ENCODE measurements at places on chromosomes 2 and 18.

DNA sequence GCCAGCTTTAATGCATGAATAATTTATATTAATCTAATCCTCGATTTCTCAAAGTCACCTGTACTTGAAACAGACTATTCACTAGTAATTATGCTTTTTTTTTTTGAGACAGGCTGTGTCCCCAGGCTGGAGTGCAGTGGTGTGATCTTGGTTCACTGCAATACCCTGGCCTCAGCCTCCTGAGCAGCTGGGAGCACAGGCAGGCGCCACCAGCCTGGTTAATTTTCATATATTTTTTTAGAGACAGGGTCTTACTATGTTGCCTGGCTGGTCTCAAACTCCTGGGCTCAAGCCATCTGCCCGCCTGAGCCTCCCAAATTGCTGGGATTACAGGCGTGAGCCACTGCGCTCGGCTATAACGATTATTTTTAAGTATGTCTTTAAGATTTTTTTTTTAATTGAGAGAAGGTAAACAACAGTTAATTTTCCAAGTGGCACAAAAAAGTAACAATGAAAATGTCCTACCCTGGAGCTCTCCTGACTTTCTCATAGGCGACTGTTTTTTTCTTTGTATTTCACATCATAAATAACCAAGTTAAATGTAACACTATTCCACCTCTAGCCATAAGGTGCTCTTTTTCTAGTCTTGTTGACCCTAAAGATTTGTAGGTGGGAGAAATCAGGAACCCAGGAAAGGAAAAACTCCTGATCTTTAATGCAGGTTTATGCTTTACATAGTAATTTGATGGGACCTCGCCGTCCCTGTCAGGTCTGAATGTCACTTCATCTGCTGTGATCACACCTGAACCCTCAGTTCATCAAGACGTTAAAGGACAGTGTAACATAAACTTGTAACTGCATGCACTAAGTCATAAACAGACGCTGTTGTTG is 1.3 kb upstream of the ANKRD12 start:
- DNase-seq, result peak; percentile 19

GRCh38 chr2:29848566-29849310 is 72.6 kb downstream of the ALK start:
- DNase-seq, result no peak

- DNase-seq, result peak; percentile 43
Measured at GRCh38 chr2:41836948-41837347, 210.9 kb upstream of the PKDCC start.

DNA sequence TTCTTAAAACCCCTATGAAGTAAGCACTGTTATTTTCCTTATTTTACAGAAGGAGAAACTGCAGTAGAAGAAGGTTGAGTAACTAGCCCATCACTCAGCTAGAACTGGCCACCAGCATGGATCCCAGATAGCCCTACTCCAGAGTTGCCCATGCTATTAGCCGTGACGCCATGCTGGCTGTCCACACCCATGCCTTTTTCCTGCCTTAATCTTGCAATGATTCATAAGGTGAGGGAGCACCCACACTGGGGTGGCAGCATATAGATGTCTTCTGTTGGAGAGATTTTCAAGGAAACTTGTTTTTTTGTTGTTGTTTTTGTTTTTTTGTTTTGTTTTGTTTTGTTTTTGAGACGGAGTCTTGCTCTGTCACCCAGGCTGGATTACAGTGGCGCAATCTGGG is 204.1 kb upstream of the HAAO start:
- no peak for DNase-seq

DNA sequence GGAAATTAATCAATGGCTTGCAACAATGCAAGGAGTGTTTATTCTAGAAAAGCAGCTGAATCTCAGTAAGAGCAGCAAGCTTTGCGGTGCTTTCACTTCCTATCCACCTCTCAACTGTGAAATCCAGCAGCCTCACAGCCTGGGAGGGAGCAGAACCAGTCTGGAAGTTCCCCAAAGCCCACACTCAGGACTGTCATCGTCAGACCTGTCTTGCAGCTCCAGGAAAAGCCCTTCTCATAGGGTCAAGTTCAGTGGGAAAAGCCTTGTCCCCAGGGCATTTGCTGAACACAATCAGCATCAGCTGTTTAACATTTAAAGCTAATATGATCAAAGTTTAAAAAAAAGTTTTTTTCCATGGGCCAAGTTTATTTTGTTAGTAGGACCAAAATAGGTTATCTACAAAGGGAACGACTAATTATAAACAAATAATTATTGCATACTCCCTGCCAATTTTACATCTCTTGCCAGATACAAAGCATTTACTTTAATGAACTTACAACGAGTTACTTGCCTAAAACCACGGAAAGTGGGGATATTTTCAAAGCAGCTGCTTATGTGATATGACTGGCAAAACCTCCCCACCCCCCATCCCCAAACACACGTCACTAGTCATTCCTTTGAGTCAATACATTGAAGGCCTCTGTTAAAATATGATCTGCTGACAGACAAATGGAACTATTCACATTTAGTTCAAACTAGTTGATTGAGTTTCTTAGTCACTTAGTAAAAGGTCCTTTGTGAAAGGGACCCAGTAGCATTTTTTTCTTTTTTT is 36.8 kb downstream of the PARD6G start:
- no peak for DNase-seq

DNA sequence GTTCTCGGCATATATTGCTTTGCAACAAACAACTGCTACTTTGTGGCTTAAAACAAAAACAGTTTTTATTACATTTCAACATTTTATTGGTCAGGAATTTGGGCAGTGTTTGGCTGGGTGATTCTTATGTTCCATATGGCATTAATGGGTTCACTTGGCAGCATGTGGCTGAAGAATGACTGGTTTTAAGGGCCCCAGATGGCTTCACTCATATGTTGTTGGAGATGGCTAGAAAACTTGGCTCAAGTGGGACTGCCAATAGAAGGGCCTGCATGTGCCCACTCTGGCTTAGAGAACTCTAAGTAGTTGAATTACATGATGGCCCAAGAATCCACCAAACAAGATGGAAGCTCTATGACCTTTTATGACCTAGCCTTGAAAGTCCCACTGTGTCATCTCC is 86.1 kb downstream of the FASTKD2 start:
- no peak for DNase-seq

- peak; percentile 98 for DNase-seq
Measured at GRCh38 chr2:101124643-101125366, 26.4 kb downstream of the TBC1D8 start.

- DNase-seq, result no peak
Measured at GRCh38 chr2:63580651-63581297, 7.5 kb downstream of the WDPCP start.

DNA sequence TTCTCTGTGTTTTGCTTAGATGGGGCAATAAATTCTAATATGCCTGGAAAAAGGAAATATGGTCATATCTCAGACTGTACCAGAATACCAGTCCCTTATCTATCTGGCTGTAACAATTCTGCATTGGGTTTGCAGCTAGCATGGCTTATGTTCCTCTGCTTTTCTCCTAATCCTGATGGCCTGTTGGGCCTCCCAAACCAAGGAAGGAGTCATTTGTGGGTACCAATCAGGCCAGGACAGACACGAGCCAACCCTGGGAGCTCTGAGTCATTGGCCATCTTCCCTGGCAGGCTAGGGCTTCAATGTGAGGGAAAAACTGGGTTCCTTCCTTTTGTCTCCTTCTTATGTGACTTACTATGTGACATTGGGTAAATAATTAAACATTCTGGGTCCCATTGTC is 12.0 kb downstream of the SMARCAL1 start:
- no peak for DNase-seq

GRCh38 chr2:13779996-13780395 is 852.5 kb upstream of the LRATD1 start:
- DNase-seq, result no peak

- DNase-seq, result no peak
Measured at GRCh38 chr2:69298862-69299261, 88.2 kb downstream of the GFPT1 start.

DNA sequence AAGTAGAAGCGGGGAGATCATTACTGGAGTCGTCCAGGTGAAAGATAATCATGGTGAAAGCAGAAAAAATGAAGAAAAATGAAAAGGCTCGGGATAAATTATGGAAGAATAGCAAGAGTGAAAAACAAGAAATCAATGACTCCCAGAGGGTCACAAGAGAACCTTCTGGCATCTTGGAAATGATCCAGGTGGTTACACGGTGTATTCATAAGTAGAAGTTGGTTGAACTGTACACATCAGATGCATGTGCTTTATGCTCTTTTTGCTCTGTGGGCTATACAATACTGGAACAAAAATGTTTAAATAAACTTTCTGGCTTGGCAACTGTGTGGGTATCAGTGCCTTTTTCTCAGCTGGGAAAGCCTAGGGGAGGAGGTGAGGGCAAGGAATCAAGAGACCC is 348.9 kb downstream of the RND3 start:
- no peak for DNase-seq

DNA sequence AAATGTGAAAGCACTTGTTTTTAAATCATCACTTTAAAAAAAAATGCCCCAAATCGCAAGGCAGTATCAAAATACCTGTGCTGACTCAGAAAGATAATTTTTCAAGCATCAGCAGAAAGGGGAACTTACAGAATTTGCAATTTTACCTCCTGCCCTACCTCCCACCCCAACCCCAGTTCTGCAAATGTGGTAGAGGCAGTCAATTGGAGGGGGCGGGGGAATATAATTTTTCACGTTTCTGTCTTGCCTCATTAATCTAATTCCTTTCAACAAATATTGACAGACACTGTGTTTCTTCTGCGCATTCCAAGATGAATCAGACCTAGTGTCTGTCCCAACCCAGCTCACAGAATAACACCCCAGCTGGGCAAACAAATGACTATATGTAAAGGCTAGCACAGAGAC is 76.8 kb downstream of the ALPK2 start:
- no peak for DNase-seq

GRCh38 chr2:110116033-110116710 is 550 bp upstream of the MALL start:
- DNase-seq, result peak; percentile 77

GRCh38 chr18:57631697-57632096 is 10.1 kb upstream of the NARS1 start:
- peak; percentile 36 for DNase-seq

DNA sequence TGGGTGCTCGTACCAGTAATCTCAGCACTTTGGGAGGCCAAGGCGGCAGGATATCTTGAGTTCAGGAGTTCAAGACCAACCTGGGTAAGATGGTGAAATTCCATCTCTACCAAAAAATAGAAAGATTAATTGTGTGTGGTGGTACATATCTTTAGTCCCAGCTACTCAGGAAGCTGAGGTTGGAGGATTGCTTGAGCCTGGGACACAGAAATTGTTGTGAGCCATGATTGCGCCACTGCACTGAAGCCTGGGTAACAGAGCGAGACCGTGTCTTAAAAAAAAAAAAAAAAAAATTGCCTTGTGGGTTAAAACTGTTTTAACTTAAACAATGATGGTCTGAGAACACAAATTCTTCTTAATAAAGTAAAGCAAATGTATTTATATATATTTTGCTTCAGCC is 49.6 kb downstream of the ATP9B start:
- no peak for DNase-seq

GRCh38 chr2:237281836-237282306 is 132.1 kb downstream of the COL6A3 start:
- no peak for DNase-seq

DNA sequence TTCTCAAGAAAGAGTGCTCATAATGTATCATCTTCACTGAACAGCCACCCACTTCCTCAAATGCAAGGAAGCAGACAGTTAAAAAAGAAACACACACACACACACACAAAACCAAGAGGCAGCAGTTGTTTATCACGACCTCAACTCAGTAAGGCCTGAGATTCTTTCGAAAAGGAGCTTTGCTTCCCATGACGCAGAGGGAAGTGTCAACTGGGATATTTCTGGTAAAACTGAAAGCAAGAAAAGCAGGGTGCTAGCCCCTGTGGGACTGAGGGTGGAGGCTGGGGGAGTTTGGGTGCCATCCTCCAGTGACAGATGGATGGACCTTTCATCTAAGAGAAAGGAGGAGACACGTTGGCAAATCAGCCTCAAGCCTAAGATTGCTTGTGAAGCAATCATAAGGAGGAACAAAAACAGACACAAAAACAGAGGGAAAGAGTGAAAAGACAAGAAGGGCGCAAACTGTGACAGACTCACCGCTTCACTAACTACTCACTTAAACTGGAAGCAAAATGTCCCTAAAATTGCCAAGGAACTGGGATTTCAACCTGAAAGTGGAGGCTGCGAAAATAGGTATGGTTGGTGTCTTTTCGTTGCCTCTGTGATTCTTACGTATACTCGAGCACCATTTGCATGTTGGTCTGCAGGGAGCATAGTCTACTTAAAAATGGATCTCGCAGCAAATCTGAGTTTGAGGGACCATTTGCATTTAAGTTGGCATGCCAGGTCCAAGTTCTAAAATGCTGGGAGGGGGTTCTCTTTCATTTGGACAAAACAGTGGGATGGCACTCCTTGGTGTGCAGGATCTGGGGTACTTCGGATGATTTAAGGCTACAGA is at the start of gene ARHGAP25:
Gene ARHGAP25, plus strand, starts transcription at position 124 of the 838 bp plus-strand sequence. Its CDS starts 389 bp downstream, at position 513.
- no peak for DNase-seq

GRCh38 chr2:231820786-231821303 is 34.6 kb downstream of the COPS7B start:
- DNase-seq, result no peak

- DNase-seq, result peak; percentile 70
Measured at GRCh38 chr2:190069936-190070696, 7.6 kb upstream of the MSTN start.

All from endothelial cell of umbilical vein (primary cell).